ENCODE measurements at places on chromosomes 5 and 9.
A peak's percentile ranks its signal among the peaks of the same experiment; 100 is the strongest.

- DNase-seq = no peak
Observed at GRCh38 chr5:92945605-92946097, 635.4 kb downstream of the NR2F1-AS1 start.

DNA sequence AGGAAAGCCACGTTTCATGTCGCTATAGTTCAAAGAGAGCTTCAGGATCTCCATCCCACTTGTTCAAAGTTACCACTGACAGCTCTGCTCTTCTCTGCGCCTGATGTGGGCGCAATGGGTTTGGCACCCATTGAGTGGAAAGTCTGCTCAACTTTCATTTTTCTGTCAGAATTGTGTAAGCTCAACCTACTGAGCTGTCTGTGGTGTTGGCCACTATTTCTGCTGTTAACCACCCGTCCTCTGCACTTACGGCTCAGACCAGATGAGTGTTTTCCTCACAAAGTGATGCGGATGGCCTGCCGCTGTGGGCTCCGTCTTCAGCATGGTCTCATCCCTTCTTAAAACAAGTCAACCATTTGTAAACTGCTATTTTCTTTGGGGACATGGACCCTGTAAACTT is 131.2 kb downstream of the WNK2 start:
- no peak for DNase-seq

DNA sequence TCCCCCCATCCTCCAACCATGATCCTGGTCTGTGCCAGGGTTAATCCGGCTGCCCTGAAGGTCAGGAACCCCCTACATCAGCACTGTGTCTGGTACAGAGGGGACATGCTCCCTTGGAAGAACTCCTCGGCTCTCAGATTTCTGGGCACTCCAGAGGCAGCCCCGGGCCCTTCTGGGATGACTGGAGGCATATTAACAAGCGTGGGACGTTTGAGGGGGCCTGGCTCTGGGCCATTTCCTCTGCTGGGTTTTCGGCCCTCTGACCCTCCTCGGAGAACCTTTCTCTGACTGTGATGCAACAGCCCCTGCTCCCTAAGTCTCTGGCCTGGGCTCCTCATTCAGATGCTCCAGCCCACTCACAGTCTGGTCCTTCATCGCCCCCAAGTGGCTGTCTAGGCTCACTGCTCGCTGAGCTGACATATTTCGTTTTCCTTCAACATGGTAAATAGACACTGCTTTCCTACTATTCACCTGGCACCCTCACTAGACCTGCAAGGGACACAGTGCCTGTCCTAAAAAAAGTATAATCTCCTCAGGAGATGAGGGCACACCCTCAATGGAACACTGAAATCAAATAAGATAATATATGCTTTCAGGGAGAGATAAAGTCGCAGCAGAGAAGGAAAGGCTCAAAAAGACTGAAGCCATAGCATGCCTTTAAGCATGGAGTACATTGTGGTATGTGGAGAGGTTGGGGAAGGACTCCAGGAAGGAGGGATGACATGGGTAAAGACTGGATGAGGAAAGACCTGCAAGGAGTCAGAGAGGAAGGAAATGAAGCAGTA is 404.7 kb upstream of the TRPC7 start:
- peak; percentile 79 for DNase-seq

DNA sequence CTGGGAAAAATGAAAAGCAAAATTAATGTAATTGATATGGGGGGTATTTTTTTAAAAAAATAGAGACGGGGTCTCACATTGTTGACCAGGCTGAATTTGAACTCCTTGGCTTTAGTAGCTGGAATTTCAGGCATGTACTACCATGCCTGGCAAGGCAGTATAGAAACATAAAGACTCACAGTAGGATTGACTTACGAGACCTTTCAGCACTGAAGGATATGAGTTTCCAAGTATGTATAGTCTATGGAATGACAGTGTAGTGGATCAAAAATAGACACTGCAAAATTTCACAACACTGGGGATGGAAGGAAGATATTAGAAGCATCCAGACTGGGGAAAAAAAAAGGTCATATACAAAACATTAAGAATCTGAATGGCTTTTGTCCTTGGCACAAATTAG is 6.8 kb downstream of the DCP2 start:
- no peak for DNase-seq

DNA sequence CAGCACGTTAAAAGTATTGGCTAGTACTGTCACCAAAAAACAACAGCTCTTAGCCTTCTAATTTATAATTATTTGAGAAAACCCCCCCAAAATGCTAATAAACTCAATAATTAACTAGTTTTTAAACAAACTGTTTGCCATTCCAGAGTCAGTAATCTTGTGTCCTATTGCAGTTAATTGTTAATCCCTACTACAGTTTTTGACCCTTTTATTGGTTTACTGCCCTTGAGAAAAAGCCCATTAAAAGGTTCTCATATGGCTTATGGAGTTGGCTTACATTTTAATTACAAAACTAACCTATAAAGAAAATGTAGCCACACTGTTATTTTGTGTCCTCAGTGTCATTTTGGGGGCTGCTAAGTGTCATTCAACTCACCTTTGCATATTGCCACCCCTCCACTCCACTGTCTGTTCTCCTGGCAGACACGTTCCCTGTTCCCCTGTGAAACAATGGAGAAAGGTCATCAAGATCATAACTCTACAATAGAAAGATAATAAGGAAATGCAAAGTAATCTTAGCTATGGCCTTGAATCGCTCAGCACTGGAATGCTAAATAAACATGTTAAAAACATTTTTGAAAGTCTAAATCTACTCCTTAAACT is 51.6 kb upstream of the TXNDC8 start:
- no peak for DNase-seq

DNA sequence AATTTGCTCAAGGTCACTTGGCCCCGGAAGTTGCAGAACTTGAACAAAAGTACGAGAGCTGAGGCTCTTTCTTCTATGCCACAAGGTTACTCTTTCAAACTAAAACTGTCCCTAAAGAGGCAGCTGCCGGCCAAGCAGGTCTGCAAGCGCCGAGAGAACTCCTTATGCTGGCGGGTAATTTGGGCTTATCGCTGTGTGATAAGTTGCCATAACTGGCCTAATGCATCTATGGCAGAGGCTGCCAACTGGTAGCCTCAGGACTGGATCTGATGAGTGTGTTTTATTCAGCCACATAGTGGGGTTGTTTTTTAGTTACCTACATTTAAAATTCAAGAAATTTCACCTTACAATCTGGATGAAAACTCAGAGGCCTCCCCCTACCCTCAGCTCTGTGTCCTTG is 68.1 kb upstream of the SPOCK1 start:
- no peak for DNase-seq

- DNase-seq = peak; percentile 76
Observed at GRCh38 chr5:30505014-30505886, 688.2 kb upstream of the CDH6 start.

DNA sequence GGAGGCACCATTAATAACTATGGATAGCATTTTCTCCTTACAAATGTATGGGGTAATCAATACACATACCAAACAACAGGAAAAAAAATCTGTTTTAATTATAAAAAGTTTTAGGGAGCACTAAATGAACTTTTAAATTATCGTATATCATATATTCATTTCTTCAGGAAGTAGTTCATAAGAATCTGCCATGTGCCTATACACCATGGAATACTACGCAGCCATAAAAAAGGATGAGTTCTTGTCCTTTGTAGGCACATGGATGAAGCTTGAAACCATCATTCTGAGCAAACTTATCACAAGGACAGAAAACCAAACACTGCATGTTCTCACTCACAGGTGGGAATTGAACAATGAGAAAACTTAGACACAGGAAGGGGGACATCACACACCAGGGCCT is 162.1 kb upstream of the RASA1 start:
- DNase-seq = no peak

DNA sequence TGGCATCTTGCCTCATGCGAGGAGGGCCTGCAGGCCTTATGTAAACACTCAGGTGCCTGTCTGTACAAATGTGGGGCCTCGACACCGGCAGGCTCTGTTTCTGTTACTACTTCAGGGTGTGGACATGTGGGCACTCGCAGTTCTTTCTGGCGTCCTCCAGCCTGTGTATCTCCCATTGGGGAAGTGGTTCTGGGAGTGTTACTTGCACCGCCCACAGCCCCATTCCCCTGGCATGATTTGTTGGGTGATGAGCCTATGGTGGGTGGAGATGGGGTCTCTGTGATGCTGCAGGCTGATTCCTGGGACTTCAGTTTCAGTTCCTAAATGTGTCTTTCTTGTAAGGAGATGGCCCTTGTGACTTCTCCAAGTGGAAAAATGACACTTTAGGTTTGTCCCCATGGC is 82.1 kb upstream of the PITX1 start:
- DNase-seq = peak; percentile 68

- DNase-seq = no peak
Observed at GRCh38 chr9:76213751-76214150, 180.5 kb downstream of the RFK start.

GRCh38 chr5:61466017-61466416 is 134.0 kb downstream of the ZSWIM6 start:
- no peak for DNase-seq

DNA sequence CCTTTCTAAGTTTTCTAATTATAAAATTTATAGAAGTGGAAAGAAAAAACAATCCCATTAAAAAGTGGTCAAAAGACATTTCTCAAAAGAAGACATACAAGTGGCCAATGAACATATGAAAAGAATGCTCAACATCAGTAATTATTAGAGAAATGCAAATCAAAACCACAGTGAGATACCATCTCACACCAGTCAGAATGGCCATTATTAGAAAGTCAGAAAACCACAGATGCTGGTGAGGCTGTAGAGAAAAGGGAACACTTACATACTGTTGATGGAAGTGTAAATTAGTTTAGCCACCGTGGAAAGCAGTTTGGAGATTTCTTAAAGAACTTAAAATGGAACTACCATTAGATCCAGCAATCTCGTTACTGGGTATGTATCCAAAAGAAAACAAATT is 23.7 kb upstream of the PLPP1 start:
- DNase-seq = no peak

DNA sequence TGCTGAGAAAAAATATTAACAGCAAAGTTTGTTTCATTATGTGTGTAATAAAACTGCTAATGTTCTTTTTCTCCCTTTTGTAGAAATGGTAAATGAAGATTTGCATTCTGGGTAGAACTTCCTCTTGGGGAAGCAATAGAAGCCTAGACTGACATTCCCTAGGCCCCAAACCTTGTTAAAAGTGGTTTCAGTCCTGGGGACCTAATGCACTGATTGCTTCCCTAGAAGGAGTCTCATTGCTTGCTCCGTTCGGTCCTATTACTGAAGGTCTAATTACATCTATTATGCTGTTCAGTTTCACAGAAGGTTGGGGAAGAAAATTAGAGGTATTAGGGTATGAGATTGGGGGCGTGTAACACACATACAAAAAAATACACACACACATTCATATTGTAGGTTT is 893.8 kb downstream of the TLE4 start:
- no peak for DNase-seq

- DNase-seq = no peak
Observed at GRCh38 chr9:102587281-102587680, 407.9 kb upstream of the CYLC2 start.

GRCh38 chr9:80934095-80934494 is 755.3 kb downstream of the TLE1 start:
- DNase-seq = no peak

- peak; percentile 38 for DNase-seq
Observed at GRCh38 chr9:130952065-130952762, 13.2 kb upstream of the FIBCD1 start.

GRCh38 chr5:152549709-152550108 is 144.6 kb upstream of the NMUR2 start:
- DNase-seq = no peak

GRCh38 chr5:124744170-124744971 is 2.1 kb downstream of the ZNF608 start:
- peak; percentile 38 for DNase-seq

DNA sequence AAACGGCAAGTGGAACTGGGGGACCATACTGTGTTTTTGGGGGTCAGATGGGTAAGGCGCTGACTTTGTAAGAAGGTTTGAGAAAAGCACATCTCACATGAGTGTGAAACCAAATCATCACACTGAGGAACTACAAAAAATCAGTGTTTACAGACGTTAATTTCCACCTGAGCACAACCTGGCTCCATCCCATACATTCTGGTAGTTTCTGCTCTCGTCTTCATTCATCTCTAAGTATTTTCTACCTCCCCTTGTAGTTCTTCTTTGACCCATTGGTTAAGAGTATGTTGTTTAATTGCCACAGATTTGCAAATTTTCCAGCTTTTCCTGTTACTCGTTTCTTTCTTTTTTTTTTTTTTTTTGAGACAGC is 8.9 kb upstream of the DPP7 start:
- no peak for DNase-seq

DNA sequence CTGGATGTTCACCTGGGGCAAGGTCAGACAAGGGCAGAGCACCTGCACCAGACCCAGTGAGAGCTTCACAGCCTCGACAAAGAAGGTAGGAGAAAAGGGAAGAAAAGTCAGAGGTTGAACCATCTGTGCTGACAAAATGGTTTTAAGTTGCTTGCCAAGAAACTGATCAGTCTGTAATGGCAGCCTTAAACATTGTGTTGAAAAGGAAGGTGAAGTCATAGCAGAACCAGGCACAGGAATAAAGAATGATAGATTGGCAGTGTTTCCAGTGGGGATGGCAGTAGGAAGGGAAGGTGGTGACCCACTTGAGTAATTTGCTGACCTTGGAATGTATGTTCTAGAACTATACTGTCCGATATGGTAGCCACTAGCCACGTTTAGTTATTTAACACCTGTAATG is 34.2 kb downstream of the HTR4 start:
- DNase-seq = no peak

- DNase-seq = no peak
Observed at GRCh38 chr5:135565266-135565665, 13.5 kb downstream of the CXCL14 start.

GRCh38 chr5:90932052-90932699 is 373.6 kb downstream of the ADGRV1 start:
- peak; percentile 67 for DNase-seq

GRCh38 chr9:127179633-127180441 is 57.4 kb upstream of the ANGPTL2 start:
- DNase-seq = no peak

DNA sequence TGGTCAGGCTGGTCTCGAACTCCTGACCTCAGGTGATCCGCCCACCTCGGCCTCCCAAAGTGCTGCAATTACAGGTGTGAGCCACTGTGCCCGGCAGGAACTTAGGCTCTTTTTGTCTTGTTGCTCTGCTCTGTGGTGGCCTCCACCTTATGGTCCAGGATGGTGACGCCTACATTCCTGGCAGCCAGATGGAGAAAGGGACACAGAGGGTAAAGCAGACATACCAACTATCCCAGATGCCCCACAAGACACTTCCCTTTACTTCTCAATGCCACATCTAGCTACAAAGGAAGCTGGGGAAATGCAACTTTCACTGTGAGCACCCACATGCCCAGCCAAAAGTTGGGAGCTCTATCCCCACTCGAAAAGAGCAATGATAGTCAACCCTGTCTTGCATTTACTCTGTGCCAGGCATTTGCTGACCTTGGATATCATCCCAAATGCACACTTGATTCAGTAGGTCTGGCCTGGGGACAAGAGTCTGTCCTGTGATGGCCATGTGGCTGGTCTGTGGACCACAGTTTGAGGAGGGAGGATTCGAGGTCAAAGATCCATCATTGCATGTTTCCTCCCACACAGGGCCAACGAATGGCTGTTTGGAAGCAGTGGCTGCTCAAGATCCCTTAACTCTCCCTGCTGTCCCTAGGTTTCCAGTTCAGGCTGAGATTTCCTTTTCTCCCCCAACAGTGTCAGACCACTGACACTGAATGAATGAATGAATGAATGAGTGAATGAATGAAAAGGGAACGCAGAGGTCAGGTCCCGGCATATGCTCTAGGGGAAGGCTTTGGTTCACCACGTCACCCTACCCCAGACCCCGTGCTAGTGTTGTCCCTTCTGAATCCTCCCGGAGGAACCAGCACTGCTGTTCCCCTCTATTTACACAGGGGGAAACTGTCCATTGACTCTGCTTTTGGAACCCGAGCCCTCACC is 1.4 kb upstream of the ERGIC1 start:
- DNase-seq = no peak
